GM19239 (cell line): ENCODE measurements at places on chromosomes 7 and 10.

- no peak for DNase-seq
These were observed 3.1 kb downstream of the TBC1D12 start for GRCh38 chr10:94405406-94405805.

- no peak for DNase-seq
These were observed 23.6 kb downstream of the ZNF783 start for GRCh38 chr7:149285603-149286002.

DNA sequence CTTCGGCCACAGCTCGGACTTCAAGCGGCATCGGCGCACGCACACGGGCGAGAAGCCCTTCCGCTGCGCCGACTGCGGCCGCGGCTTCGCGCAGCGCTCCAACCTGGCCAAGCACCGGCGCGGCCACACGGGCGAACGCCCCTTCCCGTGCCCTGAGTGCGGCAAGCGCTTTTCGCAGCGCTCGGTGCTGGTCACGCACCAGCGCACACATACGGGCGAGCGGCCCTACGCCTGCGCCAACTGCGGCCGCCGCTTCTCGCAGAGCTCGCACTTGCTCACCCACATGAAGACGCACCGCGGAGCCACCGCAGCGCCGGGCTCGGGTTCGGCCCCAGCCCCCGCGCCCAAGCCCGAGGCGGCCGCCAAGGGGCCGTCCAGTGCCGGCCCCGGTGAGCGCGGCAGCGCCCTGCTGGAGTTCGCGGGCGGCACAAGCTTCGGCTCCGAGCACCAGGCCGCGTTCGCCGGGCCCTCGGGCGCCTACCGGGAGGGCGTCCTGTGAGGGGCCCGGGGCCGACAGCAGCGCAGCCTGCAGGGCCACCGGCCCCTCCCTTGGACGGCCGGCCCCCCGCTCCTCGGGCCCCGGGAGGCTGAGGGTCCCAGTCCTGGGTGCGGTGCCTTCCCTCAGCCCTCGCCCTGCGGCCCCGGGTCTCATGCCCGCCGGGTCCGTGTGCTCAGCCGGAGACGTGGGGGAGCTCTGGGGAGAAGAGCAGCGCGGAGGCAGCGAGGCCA, 17.2 kb downstream of the ZNF316 start:
- DNase-seq: no peak

GRCh38 chr7:56028942-56029630, 22.2 kb downstream of the PSPH start:
- no peak for DNase-seq

- no peak for DNase-seq
These were observed 80.5 kb upstream of the PRKG1 start for GRCh38 chr10:50993771-50994251.

DNA sequence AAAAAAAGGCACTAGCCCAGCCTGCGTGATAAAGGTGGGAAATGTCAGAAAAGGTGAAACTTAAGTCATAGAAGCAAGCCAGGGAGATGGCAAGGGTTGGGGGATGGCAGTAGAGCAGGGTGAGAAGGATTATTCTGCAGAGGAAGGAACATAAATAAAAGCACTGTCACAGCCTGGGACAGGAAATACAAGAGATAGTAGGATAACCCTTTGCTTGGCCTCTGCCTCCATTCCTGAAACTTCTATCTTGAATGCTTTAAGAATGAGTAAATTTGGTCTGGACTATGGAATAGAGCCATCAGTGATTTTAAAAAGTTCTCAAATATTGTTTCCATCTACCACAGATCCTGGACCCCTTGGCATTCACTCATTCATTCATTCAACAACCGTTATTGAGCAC, 50.0 kb downstream of the ABCC2 start:
- no peak for DNase-seq

DNA sequence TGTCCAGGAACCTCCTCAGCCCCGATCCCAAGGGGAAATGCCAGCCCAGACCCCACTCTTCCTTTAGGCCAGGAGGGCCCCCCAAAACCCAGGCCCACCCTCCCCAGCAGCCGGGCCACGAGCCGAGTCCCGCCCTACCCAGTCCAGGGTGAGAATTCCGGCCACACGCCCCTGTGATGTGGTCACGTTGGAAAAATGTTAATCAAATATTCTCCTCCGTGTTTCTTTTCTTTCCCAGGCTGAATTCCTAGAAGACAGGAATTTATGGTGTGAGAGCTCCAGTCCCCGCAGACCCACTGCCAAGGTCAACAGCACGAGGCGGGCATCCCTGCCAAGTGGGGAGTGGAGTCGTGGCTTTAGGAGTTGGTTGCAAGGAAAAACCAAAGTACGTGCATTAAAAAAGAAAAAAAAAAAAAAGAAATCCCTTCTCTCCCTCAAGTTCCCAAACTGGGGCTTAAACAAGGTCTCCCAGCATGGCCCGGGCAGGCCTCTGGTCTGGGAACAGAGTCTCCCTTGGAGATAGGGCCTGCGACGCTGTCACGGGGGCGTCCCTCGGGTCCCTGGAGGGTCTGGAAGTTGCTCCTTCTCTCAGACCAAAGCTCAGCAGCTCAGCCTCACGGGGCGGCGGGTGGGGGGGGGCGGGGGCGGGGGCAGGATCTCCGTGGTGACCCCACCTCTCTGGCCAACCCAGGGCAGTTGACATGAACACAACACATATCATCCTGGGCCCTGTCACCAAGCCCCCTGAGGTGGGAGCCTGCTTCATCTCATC, 28.1 kb upstream of the ELN start:
- no peak for DNase-seq

DNA sequence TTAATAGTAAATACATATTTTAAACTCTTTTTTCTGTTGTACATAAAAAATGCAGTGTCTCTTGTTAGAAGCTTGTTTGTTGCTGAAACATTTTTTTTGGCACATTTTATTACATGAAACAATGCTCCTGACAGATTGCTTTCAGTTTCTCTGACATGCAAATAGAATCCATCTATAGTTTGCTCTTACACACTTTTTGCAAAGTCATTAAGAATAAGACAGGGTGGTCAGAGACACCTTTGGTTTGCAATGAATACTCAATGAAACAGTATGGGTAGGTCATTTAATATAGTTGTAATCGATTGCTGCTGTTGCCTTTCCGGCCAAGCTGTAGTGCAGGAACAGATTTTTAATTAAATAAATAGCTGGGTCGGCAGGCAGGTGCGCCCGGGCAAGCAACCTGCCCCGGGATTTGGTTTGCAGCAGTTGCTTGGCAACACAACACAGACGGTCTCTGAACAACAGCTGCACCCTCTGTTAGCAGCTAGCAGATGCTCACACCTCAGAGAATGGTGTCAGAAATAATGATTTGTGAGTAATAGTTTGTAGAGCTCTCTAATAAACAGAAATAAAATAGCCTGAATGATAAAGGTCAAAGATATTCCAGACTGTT, 115.7 kb upstream of the CACNA2D1 start:
- no peak for DNase-seq

DNA sequence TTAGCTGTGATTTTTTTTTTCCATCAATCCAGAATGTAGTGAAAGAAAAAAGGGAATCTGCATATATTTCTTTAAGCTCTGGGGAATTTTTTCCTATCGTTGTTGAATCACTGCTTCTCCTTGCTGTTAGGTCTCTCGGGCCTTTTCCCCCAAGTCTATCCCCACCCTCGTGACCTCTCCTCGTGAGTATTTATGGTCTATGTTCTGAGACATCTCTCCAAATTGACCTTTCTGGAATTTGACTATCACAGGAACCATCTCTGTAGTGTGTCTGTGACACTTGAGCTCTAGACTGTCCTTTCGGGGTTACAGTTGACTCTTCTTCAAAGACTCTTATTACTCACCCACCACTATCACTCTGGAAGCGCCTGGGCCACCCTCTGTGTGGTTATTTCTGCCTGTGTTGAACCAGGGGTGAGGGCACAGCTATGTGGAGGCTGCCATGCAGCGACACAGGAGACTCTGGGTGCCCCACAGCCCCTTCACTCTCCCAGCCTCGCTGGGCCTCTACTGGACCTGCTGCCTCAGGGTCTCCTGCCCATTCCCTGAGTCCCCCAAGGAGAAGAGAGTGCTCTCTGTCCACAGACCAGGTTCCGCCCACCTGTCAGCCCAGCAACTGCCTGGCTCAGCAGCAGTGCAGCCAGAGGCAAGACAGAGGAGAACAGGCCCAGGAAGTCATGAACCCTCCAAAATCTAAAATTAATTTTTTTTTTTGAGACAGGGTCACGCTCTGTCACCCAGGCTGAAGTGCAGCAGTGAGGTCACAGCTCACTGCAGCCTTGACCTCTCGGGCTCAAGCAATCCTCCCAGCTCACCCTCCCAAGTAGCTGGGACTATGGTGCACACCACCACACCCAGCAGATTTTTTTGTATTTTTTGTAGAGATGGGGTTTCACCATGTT, 45.7 kb upstream of the PTPRN2 start:
- no peak for DNase-seq

DNA sequence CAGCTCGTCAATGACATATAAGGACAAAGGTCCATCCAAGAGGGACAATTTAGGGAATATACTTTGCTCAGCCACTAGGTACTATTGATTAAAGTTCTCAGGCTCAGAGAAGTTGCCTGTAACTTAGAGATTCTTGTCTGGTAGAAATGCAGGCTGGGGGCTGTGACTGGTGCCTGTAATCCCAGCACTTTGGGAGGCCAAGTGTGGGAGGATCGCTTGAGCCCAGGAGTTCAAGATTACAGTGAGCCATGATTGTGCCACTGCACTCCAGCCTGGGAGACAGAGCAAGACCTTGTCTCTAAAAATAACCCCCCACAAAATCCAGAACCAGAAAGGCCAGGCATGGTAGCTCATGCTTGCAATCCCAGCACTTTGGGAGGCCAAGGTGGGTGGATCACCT, 36.2 kb upstream of the ACTR3B start:
- DNase-seq: no peak

GRCh38 chr7:141281311-141281710, 207.4 kb downstream of the TMEM178B start:
- DNase-seq: no peak

- DNase-seq: peak; percentile 16
These were observed 6.6 kb downstream of the DMBT1 start for GRCh38 chr10:122567056-122567660.

GRCh38 chr7:115910541-115911164, 119.9 kb downstream of the TFEC start:
- no peak for DNase-seq

GRCh38 chr10:124022066-124022465, 71.3 kb downstream of the CHST15 start:
- no peak for DNase-seq
